ENCODE measurements at places on chromosomes 16 and 17. TPM values are rescaled to one million over a fixed set of nuclear protein-coding genes. Genes with fewer than 3 reads are reported as not detected.

The ARHGDIG gene
- total RNA-seq: 6.8 TPM

- no peak for DNase-seq
These were observed 24.4 kb downstream of the NAA60 start for GRCh38 chr16:3467921-3468320.

DNA sequence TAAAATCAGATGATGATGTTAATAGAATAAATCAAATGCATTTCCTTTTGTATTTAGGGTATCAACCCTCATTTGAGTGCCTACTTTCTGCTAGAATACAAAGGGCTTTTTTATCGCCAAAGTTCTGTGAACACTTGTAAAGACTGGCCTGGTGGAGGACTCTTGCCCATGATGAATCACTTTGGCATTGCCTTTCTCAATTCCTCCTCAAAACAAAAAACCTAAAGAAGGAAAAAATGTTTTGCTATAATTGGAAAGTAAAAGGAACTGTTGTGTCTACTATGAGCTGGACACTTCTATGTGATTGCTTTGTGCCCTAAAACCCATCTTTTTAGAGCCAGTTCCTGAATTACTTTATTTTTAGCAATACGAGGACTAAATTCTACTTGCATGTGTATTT lies 13.0 kb upstream of the DHRS11 start:
- DNase-seq: no peak

- no peak for DNase-seq
These were observed 15.5 kb downstream of the DYNC1LI2 start for GRCh38 chr16:66735891-66736290.

Data from right atrium auricular region (tissue), 2 donors.